ENCODE measurements at places on chromosomes 16 and 17.

- no peak for DNase-seq
Observed at GRCh38 chr16:79379095-79379494, 221.4 kb downstream of the MAF start.

GRCh38 chr16:12613131-12613991 lies 190.3 kb downstream of the CPPED1 start:
- peak; percentile 83 for DNase-seq

- no peak for DNase-seq
Observed at GRCh38 chr16:85049706-85050305, 22.2 kb downstream of the KIAA0513 start.

DNA sequence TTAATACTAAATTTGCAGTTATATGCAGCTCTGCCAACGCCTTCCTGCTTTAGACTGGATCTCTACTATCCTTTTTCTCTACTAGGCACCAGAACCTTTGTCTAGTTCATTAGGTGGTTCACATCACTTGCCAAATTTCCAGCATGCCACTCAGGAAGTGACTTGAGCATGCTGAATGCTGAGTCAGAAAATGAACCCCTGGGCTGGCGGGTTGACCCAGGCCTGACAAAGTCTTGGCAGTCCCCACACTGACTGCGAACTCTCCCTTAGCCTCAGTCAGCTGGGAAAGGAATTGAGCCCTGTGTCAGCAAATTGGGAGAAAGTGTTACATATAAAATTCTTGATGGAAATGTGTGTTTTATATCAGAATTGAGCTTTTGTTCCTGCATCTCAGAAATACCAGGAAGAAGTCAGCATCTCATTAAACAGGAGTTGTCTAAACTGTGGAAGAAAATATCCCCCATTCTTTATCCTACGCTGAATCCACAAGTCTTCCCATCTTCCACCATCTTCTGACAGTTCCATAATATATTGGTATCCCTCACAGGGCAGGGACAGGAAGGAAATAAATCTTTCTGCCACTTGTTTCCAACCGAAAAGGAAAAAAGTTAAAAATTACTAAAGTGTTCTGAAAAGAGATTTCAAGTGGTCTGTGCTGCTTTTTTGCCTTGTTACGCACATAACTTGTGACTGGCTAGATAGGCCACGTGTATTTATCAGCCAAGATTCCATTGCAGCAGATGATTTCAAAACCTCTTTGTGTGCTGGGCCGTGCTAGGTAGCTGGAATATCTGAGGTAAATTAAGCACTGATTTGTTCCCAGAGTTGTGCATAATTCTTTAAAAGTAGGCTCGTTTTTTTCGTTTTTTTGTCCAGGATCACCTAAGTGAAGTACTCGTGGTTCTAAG lies 16.7 kb upstream of the SLC12A3 start:
- no peak for DNase-seq

- DNase-seq: no peak
Observed at GRCh38 chr17:20702692-20703091, 123.2 kb downstream of the CDRT15L2 start.

GRCh38 chr17:77590951-77591735 lies 367.4 kb upstream of the TNRC6C start:
- DNase-seq: no peak

Measured in LoVo (cell line).